ENCODE measurements at places on chromosomes 2 and 18.
A peak's percentile ranks its signal among the peaks of the same experiment; 100 is the strongest.

DNA sequence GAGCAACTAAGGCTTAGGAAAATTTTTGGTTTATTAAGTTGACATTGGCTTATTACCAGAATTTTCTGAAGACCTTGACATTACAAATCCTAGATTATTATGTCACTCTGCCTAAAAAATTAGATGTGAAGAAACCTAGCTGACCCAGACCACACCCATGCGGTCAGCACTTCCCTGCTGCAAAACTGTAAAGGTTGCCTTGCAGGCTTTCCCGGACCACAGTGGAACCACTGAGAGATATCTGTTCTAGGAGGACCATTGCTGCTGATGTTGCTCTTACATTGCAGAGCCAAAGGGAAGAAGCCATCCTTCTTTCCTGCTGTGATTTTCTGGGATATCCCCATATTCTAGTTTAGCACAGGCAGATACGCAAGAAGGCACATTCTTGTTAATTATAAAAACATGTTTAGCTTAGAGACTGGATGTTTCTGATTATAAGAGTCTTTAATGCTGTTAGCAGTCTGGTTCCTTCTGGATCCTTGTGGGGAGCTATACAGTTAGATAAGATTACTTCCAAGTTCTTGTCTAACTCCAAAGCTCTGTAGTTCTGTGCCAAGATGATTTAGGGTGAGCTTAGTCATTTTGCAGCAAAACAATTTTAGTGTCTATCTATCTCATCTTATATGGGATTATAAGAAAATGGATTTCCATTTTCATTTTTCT lies 70.2 kb downstream of the AOX1 start:
- no peak for DNase-seq

GRCh38 chr2:50513724-50514123 lies 518.2 kb downstream of the NRXN1 start:
- DNase-seq: no peak

GRCh38 chr2:58032764-58033080 lies 13.9 kb upstream of the VRK2 start:
- DNase-seq: no peak

- no peak for DNase-seq
Measured at GRCh38 chr2:131148426-131148825, 43.3 kb downstream of the PLEKHB2 start.

DNA sequence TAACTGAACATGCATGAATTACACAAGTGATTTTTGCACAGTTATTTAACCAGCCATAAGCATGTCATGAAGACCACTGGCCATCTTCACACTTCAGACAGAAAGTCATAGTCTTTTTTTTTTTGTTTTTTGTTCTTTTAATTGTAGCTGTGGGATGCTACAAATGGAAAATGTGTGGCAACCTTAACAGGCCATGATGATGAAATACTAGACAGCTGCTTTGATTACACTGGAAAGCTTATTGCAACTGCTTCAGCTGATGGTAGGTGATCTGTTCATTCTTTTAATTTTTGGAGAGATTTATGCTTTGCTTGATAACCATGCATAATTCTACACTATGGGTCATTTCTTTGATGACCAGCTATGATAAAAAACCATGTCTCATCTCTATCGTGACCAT lies 35.6 kb downstream of the DAW1 start:
- DNase-seq: no peak

DNA sequence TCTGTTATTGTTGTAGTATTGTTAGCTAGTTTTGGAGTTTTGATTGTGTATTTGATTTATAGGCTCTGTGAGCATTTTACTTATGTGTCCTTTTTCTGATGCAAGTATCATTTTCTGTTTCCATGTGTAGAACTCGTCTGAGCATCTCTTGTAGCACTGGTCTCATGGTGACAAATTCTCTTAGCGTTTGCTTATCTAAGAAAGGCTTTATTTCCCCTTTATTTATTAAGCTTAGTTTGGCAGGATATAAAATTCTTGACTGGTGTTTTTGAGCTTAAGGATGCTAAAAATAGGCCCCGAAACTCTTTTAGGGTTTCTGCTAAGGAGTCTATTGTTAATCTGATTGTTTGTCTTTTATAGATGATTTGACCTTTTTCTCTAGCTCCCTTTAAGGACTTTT lies 57.6 kb upstream of the THUMPD2 start:
- DNase-seq: no peak

DNA sequence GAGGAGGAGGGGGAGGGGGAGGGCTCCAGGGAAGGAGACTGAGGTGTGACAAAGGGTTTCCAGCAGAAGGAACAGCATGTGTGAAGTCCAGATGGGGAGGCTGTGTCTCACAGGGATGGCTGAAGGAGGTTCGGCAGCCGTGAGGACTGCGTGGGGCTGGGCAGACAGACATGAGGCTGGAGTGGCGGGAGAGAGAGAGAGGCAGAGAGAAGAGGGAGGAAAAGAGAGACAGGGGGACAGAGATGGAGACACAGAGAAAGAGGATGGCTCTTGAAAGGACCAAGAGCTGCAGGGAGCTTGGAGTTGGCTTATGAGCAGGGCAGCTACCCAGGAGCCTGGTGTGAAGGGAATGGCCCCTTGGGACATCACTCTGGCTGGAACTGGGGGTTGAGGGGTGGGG lies 138.9 kb upstream of the ASB18 start:
- no peak for DNase-seq

GRCh38 chr2:160042054-160042453 lies 20.4 kb downstream of the PLA2R1 start:
- DNase-seq: no peak

DNA sequence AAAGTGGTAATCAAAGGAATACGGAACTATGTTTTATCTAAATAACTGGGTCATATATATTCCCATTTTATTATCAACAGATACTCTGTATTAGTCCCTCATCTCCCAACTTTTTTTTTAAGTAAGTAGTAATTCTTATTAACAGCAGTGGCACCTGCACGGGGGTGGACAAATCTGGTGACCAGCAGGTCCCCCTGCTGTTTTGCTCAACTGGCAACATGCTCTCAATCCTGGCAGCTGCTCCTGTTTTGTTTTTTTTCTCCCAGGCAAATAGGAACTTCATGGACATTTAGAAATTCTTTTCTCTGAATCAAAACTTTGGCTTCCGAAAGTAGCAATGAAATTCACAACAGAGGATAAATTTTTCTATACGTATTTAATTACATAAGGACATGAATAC lies 193.5 kb downstream of the SS18 start:
- no peak for DNase-seq

GRCh38 chr18:58362829-58363271 lies 266.0 kb downstream of the ALPK2 start:
- peak; percentile 58 for DNase-seq

All from LNCaP clone FGC (cell line).